ENCODE measurements at places on chromosomes 3 and 15. TPM values are rescaled to one million over a fixed set of nuclear protein-coding genes. Genes with fewer than 3 reads are reported as not detected.

DNA sequence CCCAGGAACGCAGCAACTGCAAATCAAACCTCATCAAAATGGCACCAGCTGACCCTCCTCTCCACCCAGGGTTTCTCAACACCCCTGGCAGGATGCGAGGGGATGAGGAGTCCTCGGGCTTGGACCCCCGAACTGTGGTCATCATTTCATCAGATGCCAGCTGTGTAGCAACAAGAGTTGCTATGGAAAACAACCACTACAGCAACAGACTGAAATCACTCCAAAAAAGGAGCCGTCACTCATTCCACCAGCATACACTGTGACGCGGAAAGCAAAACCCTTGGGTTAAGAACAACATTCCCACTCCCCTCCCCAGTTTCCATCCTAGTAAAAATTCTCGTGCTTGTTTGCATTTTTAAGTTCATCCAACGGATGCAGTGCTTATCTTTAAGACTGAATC, 40.1 kb downstream of the VGLL4 start:
- no peak for DNase-seq

GRCh38 chr15:39597336-39597735, 16.5 kb downstream of the THBS1 start:
- DNase-seq: no peak

GRCh38 chr3:184350618-184351017, 10.8 kb downstream of the CLCN2 start:
- DNase-seq: no peak

DNA sequence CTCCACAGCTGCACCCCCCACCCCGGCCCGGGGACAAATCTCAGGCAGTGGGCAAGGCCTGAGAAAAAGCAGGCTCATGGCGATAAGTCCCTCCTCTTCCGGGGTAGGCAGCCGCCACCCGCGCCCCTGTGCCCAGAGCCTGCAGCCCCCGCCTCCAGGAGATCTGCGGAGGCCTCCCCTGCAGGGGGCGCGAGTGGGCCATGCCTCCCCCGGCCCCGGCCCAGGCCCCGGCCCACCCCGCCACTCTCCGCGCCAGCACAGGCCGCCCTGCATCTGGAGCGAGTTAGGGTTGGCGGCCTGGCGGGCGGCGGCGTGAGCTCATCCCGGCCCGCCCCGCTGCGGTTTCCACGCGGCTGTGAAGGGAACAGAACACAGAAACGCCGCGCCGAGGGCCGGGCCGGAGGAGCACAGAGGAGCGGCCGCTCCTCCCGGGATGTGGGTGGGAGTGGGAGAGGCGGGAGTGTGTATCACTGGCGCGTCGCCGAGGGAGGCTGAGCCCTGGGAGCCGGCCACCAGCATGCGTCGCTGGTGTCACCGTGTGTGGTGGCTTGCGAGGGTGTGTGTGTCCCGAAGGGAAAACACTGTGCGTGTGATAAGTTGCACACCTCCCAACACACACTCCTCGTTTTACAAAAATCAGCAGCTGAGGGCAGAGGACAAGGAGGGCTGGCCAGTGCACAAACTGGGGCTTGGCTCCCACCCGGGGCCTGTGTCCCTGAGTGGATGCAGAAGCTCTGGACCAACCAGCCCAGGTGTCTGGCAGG, 17.2 kb downstream of the MYL3 start:
- peak; percentile 76 for DNase-seq

GRCh38 chr3:47283591-47284364, 1.0 kb downstream of the KLHL18 start:
- no peak for DNase-seq

GRCh38 chr15:35445891-35446290, 100.1 kb downstream of the DPH6 start:
- DNase-seq: no peak

- no peak for DNase-seq
Observed at GRCh38 chr3:197305854-197306253, 7.4 kb upstream of the DLG1 start.

GRCh38 chr3:171849617-171850319, 6.6 kb downstream of the TMEM212 start:
- DNase-seq: no peak

DNA sequence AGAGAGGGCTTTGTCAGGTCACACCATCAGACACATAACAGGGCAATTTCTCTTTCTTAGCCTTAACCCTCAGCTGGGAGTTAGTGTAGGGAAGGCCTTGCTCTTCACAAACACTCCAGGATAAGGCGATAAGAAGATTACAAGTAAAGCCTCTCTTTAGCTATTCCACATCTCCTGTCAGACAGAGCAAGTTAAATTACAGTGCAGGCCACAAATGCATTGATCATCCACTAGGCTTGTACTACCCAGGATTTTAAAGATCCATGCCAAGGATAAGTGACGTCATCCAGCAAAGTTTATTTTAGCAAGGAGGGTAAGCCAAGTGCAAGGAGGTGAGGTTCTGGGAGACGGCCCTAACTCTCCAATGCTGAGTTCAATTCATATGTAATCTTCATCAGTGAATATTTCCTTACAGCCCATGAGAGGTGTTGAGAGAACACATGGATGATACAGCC, 890.6 kb upstream of the NR2F2 start:
- no peak for DNase-seq

GRCh38 chr3:168186293-168186983, 90.7 kb upstream of the GOLIM4 start:
- no peak for DNase-seq

DNA sequence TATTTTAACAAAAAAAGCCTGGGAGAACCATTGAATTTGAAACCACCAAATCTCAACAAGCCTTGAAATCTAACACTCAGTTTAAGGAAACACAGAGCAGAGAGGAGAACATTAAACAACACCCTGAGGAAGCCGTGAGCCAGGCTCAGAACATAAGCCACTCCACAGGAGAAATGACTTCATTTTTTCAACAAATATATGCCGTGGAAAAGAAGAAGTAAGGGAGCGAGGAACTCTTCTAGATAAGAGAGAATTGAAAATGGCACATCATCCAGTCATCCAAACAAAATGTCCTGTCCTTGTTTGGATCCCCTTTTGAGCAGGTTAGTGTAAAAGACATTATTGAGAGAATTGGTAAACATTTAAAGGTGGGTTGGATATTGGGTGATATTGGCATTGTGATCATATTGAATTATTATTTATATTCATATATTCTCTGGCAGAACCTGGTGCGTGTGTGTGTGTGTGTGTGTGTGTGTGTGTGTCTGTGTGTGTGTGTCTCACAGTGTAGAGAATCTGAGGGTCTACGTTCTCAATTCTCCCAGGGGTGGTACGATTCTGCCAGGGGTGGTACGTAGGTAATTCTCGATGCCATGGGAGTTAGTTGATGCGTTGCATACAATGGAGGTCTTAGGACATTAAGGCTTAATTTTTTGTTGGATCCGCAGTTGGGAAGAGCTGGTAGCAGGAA, 94.4 kb downstream of the ST6GAL1 start:
- DNase-seq: no peak

GRCh38 chr3:42101481-42101880, 10.3 kb downstream of the TRAK1 start:
- no peak for DNase-seq

LDHAL6B gene
- total RNA-seq: not detected

ACY1 gene
- 11.2 TPM for total RNA-seq

GP5 gene
- total RNA-seq: 0.14 TPM
